Hematopoietic multipotent progenitor cell treated with erythropoietin and hydrocortisone succinate and interleukin-3 and kit ligand, for 4 days (in vitro differentiated cells): ENCODE measurements at places on chromosomes 4 and X.

- DNase-seq, result no peak
Measured at GRCh38 chr4:136241221-136241986, 1290.9 kb downstream of the PCDH18 start.

DNA sequence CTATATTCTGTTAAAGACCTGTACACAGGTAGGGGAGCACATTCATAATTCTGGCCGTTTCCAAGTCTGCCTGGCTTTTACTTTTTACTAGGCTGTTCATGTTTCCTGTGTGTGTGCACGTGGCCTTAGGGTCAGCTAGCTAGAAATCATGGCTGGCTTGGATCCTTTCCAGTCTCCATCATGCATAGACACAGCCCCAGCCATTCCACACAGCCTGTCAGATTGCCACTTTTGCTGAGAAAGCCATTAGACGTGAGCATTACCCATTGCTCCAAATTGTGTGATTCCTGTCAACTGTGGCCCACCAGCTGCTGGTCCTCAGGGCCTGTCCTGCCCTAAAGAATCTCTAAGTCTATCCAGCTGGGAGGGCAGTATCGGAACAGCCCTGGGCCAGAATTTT is 11.4 kb upstream of the SORCS2 start:
- no peak for DNase-seq

- no peak for DNase-seq
Measured at GRCh38 chrX:39903343-39903742, 194.4 kb downstream of the BCOR start.

- DNase-seq, result no peak
Measured at GRCh38 chr4:182886205-182886604, 31.0 kb downstream of the DCTD start.

- peak; percentile 4 for DNase-seq
Measured at GRCh38 chr4:71113294-71113693, 119.8 kb downstream of the DCK start.

DNA sequence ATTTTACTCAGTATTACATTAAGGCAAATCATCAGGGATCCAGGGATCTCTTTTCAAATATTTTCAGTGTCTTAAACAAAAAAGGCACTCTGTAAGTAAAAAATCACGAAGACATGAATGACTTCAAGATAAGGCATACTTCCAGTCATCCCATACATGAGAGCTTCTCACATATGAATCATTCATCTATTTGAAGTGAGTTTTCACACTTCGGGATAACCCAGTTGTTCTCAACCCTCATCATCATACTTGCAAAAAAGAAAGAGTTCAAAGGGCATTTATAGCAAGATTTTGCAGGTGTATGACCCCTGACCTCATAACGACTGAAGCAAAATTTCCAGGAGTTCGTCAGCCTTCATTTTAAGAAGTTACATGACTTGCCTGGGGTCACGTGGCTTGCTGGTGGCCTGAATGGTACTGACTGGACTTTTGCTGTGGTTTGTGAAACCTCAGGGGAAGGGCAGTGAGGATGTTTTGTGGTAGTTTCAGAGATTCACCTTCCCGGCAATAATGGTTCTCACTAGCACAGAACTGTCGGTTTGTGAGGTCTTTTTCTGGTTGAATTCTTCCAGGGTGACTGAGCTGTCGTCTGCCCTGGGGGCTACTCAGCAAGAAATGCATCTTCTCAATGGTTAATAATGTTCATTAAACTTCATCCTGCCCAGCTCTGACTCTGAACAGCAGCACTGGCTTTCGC is 115.8 kb upstream of the SHISA3 start:
- DNase-seq, result no peak

DNA sequence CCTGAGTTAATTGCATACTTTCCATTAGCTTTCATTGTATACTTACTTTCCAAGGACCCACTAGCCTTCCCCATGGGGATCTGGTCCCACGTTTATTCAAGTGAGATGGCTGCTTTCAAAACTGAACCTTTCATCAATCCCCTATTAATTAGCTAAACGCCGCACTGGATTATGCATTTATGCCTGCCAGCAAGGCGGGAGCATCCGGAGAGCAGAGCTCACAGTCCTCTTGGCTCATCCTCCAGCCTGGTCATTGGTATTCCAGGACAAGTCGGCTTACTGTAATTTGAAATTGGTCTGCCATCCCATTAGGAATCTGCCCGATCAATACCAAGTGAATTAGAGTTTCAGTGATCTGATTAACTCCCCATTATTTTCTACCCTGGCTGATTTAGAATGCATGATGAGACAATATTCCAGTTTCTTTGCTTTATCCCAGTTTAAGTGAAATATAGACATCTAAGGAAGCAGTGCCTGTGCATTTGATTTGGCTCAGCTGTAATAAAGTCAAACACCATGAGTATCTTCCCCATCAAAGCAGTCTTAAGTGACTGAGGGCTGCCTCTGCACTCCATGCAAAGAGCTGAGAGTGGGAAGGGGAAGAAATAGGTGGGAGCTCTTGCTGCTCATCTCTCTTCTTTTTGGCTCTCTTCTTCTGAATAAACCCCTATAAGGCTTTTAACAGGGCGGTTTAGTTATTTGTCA is 411.4 kb downstream of the GPAT3 start:
- DNase-seq, result no peak

DNA sequence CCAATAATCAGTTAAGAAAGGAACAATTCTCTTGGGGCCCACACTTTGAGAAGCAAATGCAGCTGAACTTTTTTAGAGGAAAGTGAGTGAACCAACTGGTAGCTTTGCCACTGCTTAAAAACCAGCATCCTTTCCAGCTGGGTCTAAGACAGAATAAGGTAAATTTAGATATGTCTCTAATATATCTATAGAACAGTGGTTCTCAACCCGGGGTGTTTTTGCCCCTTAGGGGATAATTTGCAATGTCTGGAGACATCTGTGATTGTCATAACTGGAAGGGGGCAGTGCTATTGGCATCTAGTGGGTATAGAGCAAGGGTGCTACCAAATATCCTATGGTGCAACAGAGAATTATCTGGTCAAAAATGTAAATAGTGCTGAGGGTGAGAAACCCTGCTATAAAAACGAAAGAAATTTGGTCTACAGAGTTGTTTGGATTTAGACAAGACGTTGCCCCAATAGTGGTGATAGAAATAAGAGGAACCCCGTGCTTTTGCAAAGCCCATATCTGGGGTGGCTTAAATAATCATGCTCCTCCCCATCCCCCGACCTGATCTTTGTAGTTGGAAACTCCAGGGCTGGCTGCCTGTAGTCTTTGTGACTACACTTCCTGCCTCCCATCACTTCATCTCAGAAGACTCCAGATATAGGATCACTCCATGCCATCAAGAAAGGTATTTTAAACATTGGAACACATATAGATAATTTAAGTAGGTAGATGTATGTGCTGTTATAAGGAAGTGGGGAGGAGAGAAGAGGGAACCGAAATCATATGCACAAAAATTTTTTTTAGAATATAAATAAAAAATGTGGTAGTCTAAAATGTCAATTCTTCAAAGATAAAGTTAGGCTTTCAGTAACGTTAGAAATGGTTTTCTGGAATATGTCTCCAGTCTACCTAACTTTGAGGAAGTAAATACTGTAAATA is at the start of gene TLR7:
TLR7 (plus strand) TSS at position 622 of the 927 bp plus-strand sequence. CDS start 507 bp downstream, outside the sequence.
- no peak for DNase-seq

- DNase-seq, result no peak
Measured at GRCh38 chr4:1409491-1410425, 3.5 kb upstream of the NKX1-1 start.

- DNase-seq, result no peak
Measured at GRCh38 chr4:3239998-3240920, 8.7 kb upstream of the MSANTD1 start.

DNA sequence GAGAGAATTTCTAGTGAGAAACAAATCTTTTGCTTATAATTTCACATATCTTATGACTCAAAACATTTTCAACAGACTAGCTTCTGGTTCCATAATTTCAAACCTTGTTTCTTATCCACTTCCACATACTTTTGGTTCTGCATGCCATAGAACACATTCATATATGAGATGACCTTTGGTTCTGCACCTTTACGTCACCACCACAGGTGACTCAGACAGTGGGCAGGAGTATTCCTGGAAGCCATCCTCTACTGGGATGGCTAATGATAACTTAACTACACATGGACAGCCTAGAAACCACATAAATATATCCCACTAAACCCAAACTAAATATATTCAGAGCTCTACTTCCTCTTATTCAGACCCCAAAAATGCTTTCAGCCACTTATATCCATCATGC is 133.3 kb downstream of the DCK start:
- no peak for DNase-seq

DNA sequence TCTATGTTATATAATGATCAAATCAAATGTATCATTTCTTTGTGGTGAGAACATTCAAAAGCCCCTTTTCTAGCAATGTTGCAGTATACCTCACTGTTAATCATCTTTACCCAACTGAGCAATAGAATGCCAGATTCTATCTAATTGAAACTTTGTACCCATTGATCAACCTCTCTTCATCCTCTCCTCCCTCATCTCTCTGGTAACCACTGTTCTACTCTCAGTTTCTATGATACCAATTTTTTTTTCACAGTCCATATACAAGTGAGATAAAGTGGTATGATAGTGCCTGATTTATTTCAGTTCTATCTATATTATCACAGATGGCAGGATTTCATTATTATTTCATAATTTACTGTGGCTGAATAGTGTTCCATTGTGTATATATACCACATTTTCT is 209.8 kb downstream of the SPCS3 start:
- no peak for DNase-seq
